Spleen (tissue), 13 donors: ENCODE measurements at places on chromosomes 5 and 9. TPM values are rescaled to one million over a fixed set of nuclear protein-coding genes. Genes with fewer than 3 reads are reported as not detected.

- no peaks in the 10 kb centered on the region for H3K27me3 ChIP-seq
- DNase-seq, result no peak
- H3K27ac ChIP-seq, result no peak overlapping the region
- peaks cover 17% of the 10 kb centered on the region for H3K36me3 ChIP-seq
Observed at GRCh38 chr9:5817862-5818261, 15.1 kb downstream of the ERMP1 start.

DNA sequence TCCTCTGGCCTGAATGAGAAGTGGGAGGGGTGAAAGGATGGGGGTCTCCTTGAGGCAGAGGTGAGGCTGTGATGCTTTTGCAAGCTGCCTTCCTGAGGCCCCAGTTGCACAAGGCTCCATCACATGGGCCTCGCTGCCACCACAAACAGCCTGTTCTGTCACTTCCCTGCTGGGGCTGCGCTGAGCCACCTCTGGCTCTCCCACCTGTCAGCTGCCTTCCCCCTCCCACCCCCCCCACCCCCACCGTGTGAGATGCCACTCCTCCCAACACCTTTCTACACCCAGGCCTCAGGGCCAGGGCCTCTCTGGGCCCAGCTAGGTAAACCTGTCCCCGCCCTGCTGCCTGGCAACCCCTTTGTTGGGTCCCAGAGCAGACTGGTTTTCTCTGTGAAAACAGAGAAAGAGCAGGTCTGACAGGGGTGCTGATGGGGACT, 4.5 kb upstream of the PDLIM4 start:
- H3K27me3 ChIP-seq, result peaks cover 6% of the 10 kb centered on the region

- no peak overlapping the region for H3K27ac ChIP-seq
- peaks cover 22% of the 10 kb centered on the region for H3K4me1 ChIP-seq
- no peak overlapping the region for H3K4me3 ChIP-seq
- DNase-seq, result no peak
- H3K27me3 ChIP-seq, result no peaks in the 10 kb centered on the region
Observed at GRCh38 chr5:175900157-175900556, 28.8 kb downstream of the CPLX2 start.

DNA sequence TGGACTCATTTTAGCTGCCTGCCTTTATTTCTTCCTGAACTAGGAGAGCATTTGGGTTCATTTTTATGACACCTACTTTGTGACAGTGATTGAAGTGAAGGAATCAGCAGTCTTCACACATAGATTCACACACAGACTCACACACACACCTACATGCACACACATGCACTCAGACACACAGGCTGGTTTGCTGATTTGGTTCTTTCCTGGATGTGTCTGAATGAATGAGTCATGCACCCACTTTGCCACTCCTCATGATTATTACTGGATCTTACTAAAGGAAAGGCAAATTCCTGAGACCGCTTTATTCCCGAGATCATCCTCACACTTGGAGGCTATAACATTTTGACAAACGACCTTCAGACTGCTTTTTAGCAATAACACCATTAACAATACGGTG, 529.5 kb downstream of the AGTPBP1 start:
- DNase-seq, result no peak
- no peak overlapping the region for H3K4me3 ChIP-seq
- H3K27ac ChIP-seq, result no peak overlapping the region
- no peaks in the 10 kb centered on the region for H3K36me3 ChIP-seq
- no peaks in the 10 kb centered on the region for H3K27me3 ChIP-seq
- no peaks in the 10 kb centered on the region for H3K4me1 ChIP-seq

- DNase-seq, result no peak
- H3K4me3 ChIP-seq, result no peak overlapping the region
- H3K27me3 ChIP-seq, result no peaks in the 10 kb centered on the region
- H3K4me1 ChIP-seq, result no peaks in the 10 kb centered on the region
- no peak overlapping the region for H3K27ac ChIP-seq
- H3K36me3 ChIP-seq, result no peaks in the 10 kb centered on the region
Observed at GRCh38 chr5:149588936-149589335, 7.6 kb downstream of the ARHGEF37 start.

DNA sequence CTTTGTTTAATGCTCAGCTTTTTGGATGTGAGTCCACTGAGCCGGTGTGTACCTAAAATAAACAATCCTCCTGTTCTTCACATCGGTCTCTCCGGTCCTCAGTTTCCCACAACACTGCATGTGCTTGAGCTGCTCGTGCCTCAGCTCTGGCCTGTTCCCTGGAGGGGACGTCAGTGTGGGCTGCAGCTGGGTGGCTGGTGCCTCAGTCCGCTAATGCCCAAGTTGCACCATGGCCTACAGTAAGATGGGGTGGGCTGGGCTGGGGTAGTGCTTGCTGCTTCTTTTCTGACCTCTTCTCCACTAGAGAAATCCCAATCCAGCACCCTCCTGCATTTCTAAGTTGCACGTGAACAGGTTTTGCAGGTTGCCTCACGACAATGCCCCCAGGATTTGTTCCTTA, 595 bp upstream of the BTNL9 start:
- no peaks in the 10 kb centered on the region for H3K36me3 ChIP-seq
- peak; percentile 41 for DNase-seq
- H3K27ac ChIP-seq, result peak overlapping the region; percentile 74
- no peaks in the 10 kb centered on the region for H3K4me1 ChIP-seq
- H3K27me3 ChIP-seq, result peaks cover 24% of the 10 kb centered on the region
- no peak overlapping the region for H3K4me3 ChIP-seq

- H3K4me3 ChIP-seq, result no peak overlapping the region
- no peaks in the 10 kb centered on the region for H3K36me3 ChIP-seq
- H3K27me3 ChIP-seq, result no peaks in the 10 kb centered on the region
- no peak for DNase-seq
- no peak overlapping the region for H3K27ac ChIP-seq
Observed at GRCh38 chr9:32863291-32863690, 80.0 kb downstream of the TMEM215 start.

DNA sequence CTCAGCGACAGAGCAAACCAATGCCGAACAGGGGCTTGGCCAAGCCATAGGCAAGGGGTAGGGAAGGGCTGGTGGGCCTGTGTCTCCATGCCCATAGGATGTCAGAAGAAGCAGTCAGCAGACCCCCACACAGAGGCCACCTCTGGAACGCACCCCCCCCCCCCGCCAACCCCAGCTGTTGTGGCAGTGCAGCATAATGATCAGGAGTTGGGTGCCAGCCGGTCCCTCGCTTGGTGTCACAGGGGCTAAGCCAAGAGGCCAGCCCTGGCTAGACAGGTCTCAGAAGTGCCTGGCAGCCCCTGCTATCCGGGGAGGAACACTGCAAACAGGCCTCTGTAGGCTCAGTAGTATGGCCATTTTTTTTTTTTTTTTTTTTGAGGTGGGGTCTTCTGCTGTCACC, 3.7 kb upstream of the MXD3 start:
- no peak overlapping the region for H3K4me3 ChIP-seq
- H3K27me3 ChIP-seq, result no peaks in the 10 kb centered on the region
- peaks cover 10% of the 10 kb centered on the region for H3K36me3 ChIP-seq
- DNase-seq, result peak; percentile 43
- peaks cover 46% of the 10 kb centered on the region for H3K4me1 ChIP-seq
- no peak overlapping the region for H3K27ac ChIP-seq

BHMT2 gene
- total RNA-seq, result 2.6 TPM

DNA sequence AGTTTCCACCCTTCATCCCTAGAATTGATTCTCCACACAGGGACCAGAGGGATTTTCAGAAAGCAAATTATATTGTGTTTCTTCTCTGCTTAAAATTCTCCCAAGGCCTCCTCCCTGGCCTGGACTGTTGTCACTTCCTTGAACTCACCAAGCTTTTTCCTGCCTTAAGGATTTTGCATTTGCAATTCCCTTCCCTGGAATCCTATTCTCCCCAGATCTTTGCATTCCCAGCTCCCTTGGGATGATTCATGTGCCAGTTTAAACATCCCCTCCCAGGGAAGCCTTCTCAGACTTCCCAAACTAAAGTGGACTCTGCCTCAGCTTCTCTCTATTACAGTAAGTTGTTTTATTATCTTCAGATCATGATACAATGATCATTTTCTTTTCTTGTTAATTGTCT, 35.2 kb upstream of the PDE8B start:
- no peak overlapping the region for H3K27ac ChIP-seq
- no peaks in the 10 kb centered on the region for H3K36me3 ChIP-seq
- H3K27me3 ChIP-seq, result peaks cover 16% of the 10 kb centered on the region
- H3K4me1 ChIP-seq, result peaks cover under 1% of the 10 kb centered on the region
- no peak for DNase-seq
- H3K4me3 ChIP-seq, result no peak overlapping the region

GRCh38 chr5:84130006-84130580, 254.6 kb downstream of the EDIL3 start:
- no peak overlapping the region for H3K27ac ChIP-seq
- H3K4me3 ChIP-seq, result no peak overlapping the region
- H3K4me1 ChIP-seq, result no peaks in the 10 kb centered on the region

- no peaks in the 10 kb centered on the region for H3K36me3 ChIP-seq
- no peak overlapping the region for H3K4me3 ChIP-seq
- no peak for DNase-seq
Observed at GRCh38 chr9:115106642-115107041, 11.3 kb downstream of the TNC start.

DNA sequence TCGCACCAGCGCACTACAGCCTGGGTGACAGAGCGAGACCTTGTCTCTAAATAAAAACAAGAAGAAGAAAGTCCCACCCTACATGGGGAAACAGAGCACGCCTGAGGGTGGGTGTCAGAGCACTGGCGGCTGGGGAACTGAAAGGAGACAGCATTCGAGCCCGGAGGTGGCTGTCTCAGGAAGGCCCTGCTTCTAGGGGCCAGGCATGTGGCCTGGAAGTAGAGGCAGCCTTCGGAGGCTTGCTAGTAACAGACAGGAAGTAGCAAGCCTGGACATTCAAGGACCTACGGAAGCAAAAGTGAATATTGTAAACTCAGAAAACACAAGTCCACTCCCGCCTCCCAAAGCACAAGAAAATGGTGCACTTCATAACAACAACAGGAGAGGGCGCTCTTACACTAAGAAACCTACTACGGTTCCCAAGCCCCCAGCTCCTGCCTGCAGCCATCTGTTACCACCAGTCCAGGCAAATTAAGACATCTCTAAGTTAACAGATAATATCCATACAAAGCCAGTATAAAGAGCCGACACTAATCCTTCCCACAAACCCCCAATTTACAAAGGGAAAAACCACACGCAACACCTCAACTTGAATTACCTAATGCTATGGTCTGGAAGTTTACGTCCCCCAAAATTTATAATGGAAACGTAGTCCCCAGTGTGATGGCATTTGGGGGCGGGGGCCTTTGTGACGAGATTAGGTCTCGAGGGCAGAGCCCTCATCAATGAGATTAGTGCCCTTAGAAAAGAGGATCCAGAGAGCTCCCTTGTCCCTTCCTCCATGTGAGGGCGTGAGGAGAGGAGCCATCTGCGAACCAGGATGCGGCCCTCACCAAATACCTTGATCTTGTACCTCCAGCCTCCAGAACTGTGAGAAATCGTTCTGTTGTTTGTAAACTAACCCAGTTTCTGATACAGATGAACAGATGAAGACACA, 7.7 kb downstream of the RASGEF1C start:
- H3K4me1 ChIP-seq, result no peaks in the 10 kb centered on the region
- DNase-seq, result peak; percentile 54
- no peak overlapping the region for H3K4me3 ChIP-seq
- no peaks in the 10 kb centered on the region for H3K36me3 ChIP-seq

DNA sequence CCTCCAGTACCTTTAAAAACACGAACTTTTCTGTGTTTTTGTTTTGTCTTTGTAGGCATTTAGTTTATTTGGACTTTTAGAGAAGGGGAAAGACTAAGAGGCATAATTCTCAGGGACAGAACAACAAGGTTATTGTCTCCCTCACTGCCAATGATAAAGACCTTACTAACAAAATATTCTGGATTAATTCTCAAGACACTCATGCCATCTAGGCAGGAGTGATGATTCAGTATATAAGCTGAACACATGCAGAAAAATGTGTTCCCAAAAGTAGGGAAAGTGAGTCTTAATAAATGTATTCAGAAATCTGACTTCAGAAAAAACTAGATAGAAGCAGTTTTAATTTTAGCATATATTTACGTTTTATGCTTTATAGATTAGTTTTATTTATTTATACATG, 17.4 kb upstream of the ASPN start:
- no peak overlapping the region for H3K27ac ChIP-seq
- no peak for DNase-seq
- no peaks in the 10 kb centered on the region for H3K4me1 ChIP-seq
- no peak overlapping the region for H3K4me3 ChIP-seq
- H3K36me3 ChIP-seq, result no peaks in the 10 kb centered on the region

MCTP1 gene
- 24.7 TPM for total RNA-seq

MAN2A1 gene
- 81.4 TPM for total RNA-seq

DNA sequence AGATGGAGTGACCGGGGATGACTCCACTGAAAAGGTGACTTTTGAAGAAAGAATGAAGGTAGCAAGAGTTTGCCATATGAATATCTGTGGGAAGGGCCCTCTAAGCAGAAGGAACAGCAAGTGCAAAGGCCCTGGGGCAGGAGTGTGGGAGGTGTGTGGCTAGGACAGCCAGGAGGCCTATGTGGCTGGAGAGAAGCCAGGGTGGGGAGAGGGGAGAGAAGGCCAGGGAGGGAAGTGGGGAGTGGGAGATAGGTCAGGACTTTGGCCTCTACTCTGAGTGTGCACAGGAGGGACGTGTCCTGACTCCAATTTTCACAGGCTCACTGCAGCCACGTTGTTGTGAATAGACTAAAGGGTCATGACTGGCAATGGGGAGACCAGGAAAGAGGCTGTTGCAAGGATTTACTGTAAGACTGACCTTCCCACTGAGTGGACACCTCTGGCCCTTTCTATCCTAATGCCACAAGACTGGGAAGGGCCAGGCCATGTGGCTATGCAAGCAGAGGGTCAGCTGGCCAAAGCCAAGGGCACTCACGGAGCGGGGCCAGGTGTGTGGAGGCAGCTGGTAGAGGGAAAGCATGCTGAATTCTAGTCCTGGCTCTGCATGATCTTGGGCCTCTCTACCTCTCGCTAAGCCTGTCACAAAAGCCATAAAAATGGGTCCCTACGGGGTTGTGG, 172.4 kb downstream of the PAX5 start:
- no peak for DNase-seq
- no peak overlapping the region for H3K4me3 ChIP-seq
- H3K36me3 ChIP-seq, result peaks cover 29% of the 10 kb centered on the region
- no peak overlapping the region for H3K27ac ChIP-seq

PTGER4 gene
- total RNA-seq, result 62.9 TPM

DNA sequence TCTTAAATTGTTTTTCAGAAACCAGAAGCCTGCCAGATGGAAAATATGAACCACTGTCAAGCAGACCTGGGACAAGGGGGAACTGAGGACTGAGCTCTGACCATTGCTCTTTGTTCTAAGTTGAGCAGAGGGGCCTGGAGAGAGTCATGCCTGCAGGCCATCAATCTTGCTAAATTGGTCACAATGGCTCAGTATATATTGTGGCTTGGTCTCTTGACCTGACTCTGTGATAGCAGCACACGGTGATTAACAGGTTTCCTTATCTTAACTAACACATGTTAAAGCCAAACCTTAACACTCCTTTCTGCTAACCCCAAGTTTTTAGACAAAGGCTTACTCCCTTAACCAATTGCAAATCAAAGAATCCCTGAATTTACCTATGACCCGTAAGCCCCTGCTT, 1281.2 kb upstream of the NUDT12 start:
- H3K36me3 ChIP-seq, result no peaks in the 10 kb centered on the region
- H3K4me3 ChIP-seq, result no peak overlapping the region
- H3K4me1 ChIP-seq, result no peaks in the 10 kb centered on the region
- DNase-seq, result no peak

- peak; percentile 89 for DNase-seq
- peak overlapping the region; percentile 77 for H3K27ac ChIP-seq
- H3K4me3 ChIP-seq, result no peak overlapping the region
- H3K27me3 ChIP-seq, result no peaks in the 10 kb centered on the region
- no peaks in the 10 kb centered on the region for H3K36me3 ChIP-seq
Observed at GRCh38 chr9:134391319-134392231, 65.3 kb downstream of the RXRA start.
